ENCODE measurements at places on chromosomes 4 and X.

DNA sequence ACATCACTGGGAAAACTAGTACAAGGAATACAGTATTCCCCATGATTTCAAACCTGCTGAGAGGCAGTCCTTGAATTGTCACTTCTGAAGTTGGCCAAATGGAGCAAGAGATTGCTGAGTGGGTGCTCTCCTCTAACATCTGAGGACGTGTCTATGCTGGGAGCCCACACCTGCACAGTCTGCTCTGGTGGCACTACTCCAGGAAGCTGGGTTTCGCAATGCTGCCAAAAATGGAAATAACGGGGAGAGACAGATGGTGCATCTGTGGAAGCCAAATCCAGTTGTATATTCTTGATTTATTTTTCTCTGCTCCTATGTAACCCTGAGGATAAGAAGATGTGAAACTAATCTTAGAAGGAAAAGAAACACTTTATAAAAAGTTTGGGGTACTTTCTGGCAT, 240.1 kb upstream of the CTSO start:
- no peak for DNase-seq

- DNase-seq: no peak
These were observed 3.3 kb upstream of the SUPT20HL1 start for GRCh38 chrX:24357106-24357505.

DNA sequence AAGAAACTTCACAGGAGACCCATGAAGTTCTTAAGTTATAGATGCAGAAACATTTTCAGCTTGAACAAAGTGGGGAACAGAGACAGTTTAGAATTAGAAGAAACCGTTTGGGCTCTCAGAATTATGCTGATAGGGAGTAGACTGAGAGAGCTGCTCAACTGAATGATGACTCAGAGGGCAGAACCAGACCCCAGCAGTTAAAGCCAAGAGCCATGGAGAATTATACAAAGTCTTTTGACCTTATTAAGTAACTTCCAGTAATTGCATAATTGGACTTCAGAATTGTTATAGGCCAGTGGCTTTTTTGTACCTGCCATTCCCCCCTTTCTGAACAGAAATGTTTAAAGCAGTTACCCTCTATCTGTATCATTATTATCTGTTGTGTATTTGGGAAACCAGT, 642.1 kb downstream of the CCSER1 start:
- no peak for DNase-seq

DNA sequence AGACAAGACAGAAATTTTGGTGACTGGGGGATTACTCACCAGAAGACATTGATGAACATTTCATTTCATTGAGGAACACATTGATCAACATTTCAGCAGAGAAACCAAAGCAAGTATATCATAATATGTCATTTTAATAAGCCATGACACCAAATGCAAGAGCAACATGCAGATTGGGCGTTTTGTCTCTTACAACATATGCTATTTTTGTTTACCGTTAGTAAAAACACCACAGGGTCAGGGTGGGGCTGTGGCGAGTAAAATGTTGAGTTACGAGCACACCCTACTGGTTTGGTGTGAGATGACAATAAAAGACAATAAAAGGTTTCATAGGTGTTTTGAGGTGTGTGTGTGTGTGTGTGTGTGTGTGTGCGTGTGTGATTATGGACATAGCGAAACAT, 294.5 kb downstream of the PDGFC start:
- DNase-seq: no peak

DNA sequence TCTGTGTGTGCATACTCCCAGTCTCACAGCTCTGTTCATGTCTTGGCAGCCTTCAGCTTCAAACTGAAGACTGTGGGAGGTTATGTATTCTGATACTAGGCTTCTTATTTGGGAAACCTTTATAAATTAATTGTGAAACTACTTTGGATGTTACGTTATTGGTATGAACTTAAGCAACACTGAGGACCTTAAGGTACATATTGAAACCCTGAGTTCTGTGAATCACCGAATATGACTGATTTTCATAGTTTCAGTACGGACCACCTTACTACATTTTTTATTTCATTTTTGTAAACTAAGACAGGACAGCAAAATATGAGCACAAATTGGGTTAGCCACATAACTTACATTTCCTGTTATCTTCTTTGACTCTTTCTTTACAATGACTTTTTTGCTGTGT, 498.4 kb downstream of the PDGFC start:
- no peak for DNase-seq

- DNase-seq: no peak
These were observed 41.5 kb downstream of the SHROOM3 start for GRCh38 chr4:76476571-76476970.

DNA sequence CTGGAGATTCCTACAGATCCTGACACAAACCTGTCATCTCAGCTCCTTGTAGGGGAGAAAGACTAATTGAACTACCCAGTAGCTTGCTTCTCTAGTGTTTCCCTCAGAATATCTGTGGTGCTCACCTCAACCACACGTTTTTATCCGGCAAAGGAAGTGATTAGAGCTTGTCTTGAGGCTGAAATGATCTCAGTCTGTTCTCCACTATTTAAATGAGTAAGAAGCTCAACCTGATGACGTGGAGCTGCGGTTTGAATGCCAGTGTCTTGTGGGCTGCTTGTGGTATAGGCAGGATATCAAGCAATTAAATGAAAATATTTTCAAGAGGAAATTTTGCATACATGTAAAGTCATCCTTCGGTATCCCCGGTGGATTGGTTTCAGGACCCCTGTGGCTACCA, 270.2 kb downstream of the TLL1 start:
- DNase-seq: no peak

DNA sequence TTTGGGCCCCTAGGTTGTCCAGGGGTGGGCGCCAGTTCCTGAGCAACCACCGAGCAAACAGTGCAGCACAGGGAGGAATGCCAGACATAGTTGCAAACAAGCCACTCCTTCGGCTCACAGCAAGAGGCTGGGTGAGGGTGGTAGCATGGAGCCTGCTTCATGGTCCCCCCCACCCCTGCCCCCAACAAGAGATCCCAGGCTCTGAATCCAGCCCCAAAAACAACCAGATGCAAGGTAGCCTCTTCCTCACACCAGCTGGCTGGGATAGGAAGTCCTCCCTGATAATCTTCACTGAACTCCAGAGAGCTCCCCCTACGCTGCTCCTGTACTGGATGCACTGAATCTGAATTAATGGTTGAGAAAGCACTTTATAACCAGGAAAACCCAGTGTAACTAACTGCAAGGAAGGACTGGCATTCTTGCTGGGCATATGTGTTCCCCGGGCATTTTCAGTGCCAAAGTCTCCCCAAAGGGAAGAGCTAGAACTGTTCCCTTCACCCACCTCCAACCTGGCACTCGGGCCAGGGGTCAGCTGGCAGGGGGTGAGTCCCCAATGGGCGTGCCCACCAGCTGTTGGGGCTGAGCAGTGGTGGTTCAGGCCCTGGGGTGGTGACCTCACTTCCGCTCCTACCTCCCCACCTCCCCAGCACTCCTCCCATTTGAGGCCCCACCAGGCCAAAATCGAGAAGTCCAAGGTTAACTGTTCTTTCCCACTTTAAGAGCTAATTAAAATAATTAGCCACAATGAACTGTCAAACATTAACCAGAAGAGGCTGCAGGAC, 1.5 kb downstream of the ELF4 start:
- DNase-seq: no peak

DNA sequence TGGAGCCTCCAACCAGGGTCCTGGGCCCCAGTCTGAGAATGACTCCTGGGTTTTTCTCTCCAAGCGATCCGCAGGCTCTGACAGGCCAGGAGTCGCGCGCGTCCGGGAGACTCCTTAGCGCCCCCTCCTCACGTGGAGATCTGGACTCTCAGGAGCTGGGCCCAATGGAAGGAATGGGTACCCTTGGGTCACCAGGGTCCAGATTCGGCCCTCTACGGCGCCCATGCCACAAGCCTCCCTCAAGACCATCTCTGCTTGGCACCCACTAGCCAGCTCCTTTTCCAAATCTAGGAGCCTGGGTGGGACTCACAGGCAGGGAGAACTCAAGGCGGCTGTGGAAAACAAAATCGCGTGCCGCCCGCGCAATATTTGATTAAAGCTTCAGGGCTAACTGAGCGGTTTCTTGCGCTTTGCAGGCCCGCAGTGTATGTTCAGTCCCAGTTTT, 7.1 kb downstream of the HAND2 start:
- DNase-seq: no peak

DNA sequence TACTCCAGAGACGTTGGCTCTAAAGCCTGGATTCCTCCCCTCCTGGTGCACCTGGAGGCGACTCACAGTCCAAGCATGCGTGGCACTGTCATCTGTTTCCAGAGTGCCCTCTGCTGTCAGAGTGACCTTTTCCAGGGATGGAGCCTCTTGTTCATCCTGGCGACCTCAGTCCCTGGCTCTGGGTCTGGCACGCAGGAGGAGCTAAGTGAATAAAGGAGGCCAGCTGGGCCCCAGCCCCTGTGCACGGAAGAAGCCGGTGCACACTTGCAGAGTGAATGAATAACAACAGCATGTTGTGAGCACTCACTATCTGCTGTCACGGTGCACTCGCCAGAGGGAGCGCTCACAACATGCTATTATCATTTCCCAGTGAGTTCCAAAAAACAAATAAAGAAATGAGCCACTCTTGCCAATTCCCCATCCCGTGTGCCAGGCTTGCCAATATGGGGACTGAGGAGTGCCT, 27.8 kb upstream of the PSAPL1 start:
- peak; percentile 61 for DNase-seq

DNA sequence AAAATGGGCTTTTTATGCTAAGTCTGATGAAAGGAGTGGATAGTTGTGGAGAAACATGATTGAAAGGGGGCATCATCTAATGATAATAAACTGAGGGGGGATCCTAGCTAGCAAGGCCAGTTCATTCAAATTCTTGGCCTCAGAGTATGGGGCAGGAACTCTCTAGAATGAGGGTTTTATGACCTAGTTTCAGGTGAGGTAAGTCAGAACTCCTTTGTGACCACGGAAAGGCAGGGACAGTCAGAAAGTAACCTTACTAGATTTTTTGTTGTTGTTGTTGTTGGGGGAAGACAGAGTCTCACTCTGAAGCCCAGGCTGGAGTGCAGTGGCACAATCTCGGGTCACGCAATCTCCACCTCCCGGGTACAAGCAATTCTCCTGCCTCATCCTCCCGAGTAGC, 1.5 kb upstream of the PAQR3 start:
- DNase-seq: no peak

- no peak for DNase-seq
These were observed 49.5 kb upstream of the ADRA2C start for GRCh38 chr4:3716631-3717235.

GRCh38 chrX:141220342-141221008, 21.8 kb downstream of the SPANXC start:
- no peak for DNase-seq

DNA sequence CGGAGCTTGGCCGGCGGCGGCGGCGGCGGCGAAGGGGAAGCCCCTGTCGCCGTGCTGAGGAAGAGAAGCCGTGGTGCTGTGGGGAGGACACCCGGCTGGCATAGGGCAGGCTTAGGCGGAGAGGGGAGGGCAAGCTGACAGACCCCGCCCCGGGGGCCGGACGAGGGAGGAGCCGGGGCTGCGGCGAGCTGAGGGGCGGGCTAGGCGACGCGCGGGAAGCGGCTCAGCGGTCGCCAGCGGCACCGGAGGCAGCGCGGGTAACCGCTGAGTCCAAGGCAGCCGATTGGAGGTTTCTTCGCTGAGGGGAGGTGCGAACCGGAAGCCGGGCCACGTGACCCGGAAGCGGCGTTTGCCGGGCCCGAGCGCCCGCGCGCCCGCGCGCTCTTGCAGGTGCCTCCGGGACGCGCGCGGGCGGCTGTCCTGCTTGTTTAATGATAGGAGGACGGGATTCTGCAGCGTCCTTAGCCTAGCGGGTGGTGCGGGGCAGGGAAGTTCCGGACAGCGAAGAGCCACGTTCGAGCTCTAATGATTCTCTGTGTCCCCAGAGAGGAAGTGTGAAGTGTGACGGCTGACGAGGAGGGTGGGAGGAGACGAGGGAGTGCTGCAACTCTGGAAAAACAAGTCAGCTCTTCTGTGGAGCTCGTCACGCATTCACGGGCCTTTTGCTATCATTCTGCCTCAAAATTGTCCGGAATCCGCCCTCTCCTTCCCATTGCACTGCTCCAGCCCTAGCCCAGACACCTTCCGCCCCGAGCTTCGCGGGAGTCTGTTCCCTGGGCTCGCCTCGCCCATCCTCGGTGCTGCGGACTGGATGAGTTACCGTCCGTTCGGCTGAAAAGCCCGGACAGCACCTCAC, at the start of gene AP1S2:
TSS of gene AP1S2 (minus strand) at position 102 of the 856 bp plus-strand sequence. CDS start 2,289 bp downstream, outside the sequence.
- peak; percentile 95 for DNase-seq

All from globus pallidus (tissue), 1 donor.